ENCODE measurements at places on chromosomes 3 and 15. TPM values are rescaled to one million over a fixed set of nuclear protein-coding genes. Genes with fewer than 3 reads are reported as not detected.

Gene SLC28A1
- not detected for total RNA-seq

Gene CPNE9
- total RNA-seq = 0.29 TPM

Gene VGLL3
- 51.7 TPM for total RNA-seq

Gene DPPA2
- not detected for total RNA-seq

Gene KIF23
- 3.0 TPM for total RNA-seq
